ENCODE measurements at places on chromosomes 12 and 14.

DNA sequence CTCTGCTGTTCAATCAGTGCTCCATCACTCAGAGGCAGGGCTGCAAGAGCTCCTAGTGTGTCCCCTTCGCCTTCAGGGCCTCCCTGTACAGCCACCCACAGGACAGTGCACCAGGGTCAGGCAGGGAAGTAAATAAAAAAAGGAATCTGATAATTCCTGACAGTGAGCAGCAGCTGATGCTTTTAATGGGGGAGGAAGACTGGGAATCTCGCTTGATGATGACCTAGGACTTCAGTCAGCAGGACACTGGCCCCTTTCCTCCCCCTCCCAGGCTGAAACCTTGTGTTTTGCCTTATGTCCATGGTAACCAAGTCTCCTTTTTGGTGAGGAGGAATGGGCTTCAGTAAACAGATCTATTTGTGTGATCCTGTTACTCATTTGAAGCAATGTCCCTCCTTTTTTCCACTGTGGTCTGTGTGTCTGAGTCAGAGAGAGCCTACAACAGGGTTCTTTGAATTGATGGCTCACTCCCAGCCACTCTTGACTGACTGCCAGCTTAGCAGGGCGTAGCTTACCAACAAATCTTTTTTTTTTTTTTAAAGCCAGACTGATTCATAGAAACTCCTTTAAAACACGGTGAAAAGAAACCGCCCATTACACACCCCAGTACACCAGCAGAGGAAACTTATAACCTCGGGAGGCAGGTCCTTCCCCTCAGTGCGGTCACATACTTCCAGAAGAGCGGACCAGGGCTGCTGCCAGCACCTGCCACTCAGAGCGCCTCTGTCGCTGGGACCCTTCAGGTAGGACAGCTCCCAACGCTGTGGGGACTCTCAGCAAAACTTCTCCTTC is at the start of gene EMP1:
TSS of gene EMP1 (plus strand) at position 597 of the 792 bp plus-strand sequence. CDS start 14,785 bp downstream, outside the sequence.
- DNase-seq, result peak; percentile 63

- DNase-seq, result no peak
These were observed 130.5 kb upstream of the CRY1 start for GRCh38 chr12:107223821-107224220.

GRCh38 chr12:26224657-26225056 is 29.3 kb downstream of the SSPN start:
- no peak for DNase-seq

- DNase-seq, result no peak
These were observed at the start of gene KRT4 for GRCh38 chr12:52813885-52814709. KRT4 (minus strand) TSS chr12:52814116; CDS start chr12:52814058, 58 bp downstream.

GRCh38 chr12:17357396-17357795 is 732.6 kb downstream of the RERGL start:
- DNase-seq, result no peak

GRCh38 chr12:92290350-92290695 is 144.7 kb upstream of the BTG1 start:
- no peak for DNase-seq

GRCh38 chr12:100860611-100861010 is 66.0 kb downstream of the ANO4 start:
- DNase-seq, result no peak

DNA sequence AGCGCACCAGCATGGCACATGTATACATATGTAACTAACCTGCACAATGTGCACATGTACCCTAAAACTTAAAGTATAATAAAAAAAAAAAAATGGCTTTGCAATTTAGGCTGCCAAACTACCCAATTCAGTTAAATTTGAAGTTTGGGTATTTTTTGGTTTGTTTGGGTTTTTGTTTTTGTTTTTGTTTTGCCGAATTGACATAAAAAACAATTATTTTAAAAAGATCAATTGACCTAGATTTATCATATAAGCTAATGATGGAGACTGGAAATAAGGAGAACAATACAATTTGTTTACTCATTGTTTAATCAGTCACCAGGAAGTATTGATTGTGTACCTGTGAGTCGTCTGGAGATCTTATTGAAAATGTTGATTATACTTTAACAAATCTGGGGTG is 62.1 kb upstream of the GARIN2 start:
- no peak for DNase-seq

- no peak for DNase-seq
These were observed 25.4 kb upstream of the ATXN2 start for GRCh38 chr12:111624540-111624939.
